Immature natural killer cell (primary cell): ENCODE measurements at places on chromosomes 11 and 22.

DNA sequence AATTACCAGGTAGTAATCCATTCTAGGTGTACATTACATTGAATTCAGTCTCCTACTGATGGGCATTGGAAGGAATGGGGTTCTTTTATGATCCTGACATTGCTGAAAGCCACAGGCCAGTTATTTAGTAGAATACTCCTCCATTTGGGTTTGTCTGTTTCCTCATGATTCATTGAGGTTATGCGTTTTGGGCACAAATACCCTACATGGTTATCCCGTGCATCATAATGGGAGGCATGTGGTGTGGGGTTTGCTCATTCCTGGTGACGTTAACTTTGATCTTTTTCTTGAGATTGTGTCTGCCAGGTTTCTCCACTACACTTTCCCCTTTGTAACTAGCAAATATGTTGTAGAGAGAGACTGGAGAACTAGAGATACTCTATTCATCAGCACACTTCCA is 5.5 kb downstream of the FOLR3 start:
- DNase-seq = no peak

DNA sequence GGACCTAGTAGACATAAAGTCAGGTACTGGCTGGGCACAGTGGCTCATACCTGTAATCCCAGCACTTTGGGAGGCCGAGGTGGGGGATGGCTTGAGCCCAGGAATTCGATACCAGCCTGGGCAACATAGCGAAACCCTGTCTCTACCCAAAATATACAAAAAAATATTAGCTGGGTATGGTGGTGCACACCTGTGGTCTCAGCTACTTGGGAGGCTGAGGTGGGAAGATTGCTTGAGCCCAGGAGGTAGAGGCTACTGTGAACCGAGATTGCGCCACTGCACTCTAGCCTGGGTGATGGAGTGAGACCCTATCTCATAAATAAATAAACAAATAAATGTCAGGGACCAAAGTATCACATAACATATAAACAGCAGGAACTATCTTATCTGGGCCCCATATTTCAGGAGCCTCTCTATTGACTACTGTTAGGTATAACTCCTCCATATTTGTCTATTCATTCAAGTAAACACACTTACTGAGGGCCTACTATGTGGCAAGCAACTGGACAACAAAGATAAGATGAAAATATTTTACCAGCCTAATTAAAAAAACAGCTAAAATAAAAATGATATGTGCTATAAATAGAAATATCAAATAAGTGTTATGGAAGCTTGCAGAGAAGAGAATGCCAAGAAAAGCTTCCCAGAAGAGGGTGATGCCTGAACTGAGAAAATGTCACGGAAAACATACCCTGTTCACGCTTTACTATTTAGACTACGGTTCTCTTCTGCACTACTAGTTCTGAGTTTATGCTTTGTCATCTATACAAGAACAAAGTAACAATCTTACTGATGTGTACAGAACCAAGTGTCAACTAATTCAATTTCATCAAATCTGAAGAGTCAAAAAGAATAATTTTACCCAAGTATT is 2.0 kb downstream of the NUP98 start:
- DNase-seq = no peak

- DNase-seq = no peak
These were observed 81.0 kb downstream of the TRMU start for GRCh38 chr22:46416520-46416871.

DNA sequence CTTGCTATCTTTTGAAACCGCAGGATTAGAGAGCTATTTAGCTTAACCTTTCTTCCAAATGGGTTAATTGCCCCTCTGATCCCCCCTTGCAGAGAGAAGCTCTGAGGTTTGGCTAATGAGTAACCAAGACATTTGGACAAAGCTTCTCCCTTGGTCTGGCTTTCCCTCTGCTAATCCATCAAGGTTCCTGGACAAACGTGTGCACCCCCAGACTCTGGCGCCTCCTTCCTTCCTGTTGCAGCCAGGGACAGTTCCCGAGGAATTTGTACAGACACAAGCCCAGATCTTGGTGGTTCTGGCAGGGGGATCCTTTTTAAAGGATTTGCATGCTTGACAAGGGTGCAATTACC is 1.6 kb downstream of the KIAA1671 start:
- DNase-seq = no peak

DNA sequence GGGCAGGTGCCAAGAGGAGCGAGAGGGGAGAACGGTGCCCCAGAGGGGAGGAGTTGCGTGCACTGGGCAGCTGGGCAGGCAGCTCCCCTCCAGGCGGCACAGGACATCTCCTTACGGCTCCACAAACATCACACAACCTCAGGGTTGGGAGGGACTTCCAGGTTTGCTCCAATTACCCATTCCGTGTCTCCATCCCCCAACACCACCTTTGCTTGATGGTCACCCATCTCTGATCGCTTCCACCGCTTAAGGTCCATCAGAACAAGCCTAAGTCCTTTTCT is 14.5 kb upstream of the TP53AIP1 start:
- no peak for DNase-seq

DNA sequence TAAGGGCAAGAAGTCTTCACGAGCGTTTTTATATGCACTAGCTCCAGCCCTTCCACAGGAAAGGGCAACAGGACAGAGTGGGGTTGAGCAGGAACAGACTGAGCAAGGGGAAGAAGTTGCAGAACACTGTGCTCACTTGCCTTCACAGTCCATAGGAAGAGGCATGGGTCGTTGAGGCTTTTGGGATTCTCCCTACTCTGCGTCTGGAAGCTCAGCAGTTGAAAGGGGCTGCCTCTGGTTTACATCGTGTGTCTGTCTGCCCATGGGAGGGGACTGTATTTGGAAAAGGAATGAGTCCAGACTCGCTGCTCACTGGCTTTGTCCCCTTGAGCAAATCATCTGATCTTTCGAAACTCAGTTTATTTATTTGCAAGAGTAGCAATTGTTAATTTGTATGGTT is 1.1 kb upstream of the PDGFD start:
- DNase-seq = no peak

DNA sequence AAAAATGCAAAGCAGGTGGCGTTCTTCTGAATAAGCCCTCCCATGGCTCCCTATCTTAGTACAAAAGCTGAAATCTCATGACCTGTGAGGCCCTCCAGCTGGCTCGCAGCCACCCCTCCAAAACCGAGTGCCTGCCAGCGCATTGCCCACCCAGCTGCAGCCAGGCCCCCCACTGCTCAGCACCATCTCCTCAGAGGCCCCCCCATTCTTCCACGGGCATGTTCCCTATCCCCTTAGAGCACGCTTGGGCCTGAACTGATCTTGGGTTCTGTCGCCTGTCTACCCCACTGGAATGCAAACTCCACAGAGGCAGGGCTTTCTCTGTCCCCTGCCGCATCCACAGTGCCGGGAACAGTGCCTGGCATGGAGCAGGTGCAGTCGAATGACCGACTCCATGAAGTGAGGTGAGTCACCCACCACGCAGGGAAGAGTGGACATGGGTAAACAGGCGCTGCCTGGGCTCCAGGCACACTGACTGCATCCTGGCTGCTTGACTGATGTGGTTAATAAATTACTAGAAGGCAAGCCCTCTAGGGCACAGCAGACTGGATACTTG is 11.3 kb upstream of the EFCAB6 start:
- no peak for DNase-seq

GRCh38 chr11:66858186-66858938 is 1.5 kb downstream of the LRFN4 start:
- DNase-seq = no peak

DNA sequence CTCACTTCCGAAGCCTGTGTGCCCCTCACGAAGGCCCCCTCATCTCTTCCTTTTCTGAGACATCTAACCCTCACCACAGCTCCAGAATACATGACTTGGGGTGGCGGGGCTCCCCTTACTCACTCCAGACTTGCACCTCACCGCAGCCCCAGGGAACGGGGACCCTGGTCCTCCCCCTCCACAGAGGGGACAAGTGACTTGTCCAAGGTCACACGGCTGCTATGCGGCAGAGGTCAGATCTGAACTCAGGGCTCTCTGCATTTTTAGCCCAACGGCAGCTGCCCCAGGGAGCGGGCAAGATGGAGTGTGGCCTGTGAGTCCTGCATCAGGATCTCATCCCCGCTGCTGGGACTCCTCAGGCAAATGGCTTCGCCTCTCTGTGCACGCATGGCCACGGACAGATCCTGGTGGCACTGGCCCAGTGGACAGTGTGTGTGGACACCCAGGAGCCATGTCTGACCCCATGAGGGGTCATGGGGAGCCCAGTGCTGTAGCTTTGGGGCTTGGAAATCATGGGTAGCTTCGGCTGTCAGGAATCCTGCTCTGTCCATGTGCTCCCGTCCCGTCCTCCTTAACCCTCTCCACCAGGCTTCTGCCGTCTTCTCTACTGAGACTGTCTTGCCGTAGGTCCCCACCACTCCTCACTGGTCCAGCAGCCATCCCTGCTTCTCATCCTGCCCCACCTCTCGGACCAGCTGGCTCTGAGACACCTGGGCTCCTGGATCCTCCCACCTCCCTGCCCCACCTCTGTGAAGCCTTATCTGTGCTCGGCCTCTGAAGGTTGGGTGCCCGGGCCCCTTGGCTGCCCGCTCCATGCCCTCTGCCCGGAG is 48.0 kb upstream of the CARS1 start:
- no peak for DNase-seq
